ENCODE measurements at places on chromosomes 2 and 18.

- no peak for DNase-seq
Measured at GRCh38 chr2:30122362-30122761, 24.4 kb upstream of the YPEL5 start.

- DNase-seq: peak; percentile 81
Measured at GRCh38 chr2:201233192-201233811, 27.0 kb upstream of the CASP8 start.

DNA sequence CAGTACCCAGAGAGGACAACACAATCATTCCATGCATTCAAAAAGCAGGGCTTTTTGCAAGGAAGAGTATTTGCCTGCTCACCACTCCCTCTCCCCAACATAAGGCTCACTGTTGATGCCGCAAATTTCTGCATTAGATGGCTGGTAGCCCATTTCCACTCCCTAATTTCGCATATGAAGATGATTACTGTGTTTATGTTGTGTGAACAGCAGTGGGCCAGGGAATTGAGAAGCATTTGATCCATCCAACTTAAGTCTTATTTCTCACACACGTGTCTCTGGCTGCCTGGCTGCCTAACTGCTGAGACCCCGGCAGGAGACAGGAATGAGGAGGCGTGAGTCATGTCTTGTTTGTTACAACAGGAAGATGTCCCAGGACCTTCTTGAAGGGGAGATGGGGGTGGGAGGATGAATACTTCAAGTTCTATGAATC lies 294.1 kb downstream of the ALK start:
- DNase-seq: no peak

GRCh38 chr2:147479358-147479757 lies 365.5 kb upstream of the ACVR2A start:
- DNase-seq: no peak

All from GDM1 (cell line).